ENCODE measurements at places on chromosomes 16 and 17.

DNA sequence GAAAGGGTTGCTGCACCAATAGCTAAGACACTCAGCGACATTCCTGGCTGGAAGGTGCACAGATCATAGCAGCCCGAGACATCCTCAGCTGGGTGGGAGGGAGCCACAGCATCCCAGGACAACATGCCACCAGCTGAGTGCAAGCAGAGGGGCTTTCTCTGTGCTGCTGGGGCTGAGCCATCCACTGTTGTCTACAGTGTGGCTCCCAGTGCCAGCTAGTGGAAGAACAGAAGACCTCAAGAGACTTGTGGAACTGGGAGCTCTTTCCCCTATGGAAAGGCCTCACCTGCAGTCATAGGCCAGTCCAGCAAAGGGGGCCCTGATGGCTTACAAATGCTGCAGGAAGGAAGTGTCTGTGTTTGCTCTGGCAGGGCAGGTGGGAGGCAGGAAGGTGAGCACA is 131.0 kb downstream of the C16orf78 start:
- DNase-seq, result peak; percentile 7

DNA sequence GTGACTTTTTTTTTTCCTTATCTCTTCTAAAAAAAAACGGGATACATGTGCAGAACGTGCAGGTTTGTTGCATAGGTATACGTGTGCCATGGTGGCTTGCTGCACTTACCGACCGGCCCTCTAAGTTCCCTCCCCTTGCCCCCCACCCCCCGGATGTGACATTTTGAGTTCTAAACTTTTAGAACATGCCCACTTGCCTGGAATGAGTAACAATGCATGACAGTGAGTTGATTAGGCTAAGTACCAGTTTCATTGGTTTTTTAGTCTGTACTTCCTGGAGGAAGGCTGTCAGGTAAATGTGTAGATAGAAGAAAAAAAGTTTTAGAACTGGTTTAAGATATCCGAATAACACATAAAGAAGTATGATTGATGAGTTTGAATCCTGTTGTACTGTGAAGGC is 4.0 kb downstream of the BPTF start:
- DNase-seq, result no peak

DNA sequence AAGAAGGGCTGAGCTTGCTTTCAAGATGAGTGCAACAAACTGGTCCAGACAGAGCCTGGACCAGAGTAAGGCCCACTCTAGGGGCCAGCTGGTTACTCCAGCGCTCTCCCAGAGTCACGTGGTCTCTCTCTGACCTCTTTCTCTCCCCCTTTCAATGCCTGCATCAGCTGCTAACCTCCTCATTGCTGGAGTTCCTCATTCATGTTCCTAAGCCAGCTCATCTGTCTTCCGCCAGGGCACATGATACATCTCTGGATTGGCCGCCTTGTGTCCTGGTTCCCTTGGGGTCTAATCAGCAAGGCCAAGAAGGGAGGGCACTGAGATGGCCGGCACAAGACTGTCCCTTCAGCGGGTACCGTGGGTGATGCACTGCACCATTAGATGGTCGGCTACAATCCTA is 26.9 kb upstream of the ZFP90 start:
- no peak for DNase-seq

GRCh38 chr16:2086812-2087747 is 39.3 kb downstream of the TSC2 start:
- no peak for DNase-seq

- DNase-seq, result no peak
Observed at GRCh38 chr16:85120006-85120340, 7.7 kb upstream of the CIBAR2 start.

GRCh38 chr17:40559954-40560591 is 5.2 kb downstream of the CCR7 start:
- DNase-seq, result peak; percentile 88

DNA sequence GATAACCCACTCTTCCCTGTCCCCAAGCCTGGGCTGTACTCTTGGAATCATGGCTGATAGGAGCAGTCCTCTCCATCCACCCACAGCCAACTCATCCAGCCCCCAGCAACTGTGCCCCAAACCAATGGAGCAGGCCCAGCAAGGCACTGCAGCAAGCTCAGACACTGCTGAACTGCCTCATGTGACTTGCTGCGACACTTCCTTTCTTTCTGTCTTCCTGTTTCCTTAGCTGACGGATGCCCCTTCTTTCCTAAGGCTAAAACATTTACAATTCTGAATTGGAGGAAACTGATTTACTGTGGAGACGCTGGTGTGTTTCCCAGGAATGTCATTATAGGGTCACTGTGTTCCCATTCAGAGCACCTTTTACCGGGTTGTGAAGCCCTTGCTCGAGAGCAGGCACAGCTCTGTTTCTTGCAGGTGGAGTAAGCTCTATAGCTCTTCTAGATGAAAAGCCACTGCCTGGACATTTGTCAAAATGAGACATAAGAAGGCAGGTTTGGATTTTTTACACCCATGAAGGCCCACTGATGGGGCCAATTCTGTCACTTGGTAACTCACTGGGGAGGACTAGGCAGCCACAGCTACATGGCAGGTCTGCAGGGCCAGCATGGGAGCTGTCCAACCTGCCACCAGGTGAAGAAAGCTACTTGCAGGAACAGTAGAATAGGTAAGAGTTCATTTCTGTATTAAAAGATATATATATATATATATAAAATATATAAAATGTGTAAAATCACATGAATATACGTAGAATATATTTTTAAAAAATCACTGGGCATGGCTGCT is 27.4 kb downstream of the TMEM11 start:
- DNase-seq, result no peak

DNA sequence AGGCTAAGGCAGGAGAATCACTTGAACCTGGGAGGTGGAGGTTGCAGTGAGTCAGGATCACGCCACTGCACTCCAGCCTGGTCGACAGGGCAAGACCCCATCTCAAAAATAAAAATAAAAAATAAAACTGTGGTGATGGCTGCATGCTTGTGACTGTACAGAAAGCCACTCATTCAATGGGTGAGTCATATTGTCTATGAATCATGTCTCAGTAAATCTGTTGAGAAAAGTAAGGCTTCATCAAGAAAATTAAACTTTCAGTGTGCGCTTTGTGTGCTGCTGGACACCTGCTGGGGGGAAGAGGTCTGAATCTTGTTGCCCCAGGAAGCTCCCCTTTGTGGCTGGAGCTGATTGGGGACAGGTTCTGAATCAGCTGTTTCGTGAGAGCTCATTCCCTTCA is 11.3 kb downstream of the NUBP1 start:
- no peak for DNase-seq

- DNase-seq, result no peak
Observed at GRCh38 chr17:64202683-64203344, 60.2 kb downstream of the TEX2 start.

GRCh38 chr17:58317421-58318064 is 11.1 kb downstream of the TSPOAP1 start:
- peak; percentile 56 for DNase-seq

GRCh38 chr16:75559564-75560372 is 3.7 kb upstream of the TMEM231 start:
- DNase-seq, result no peak

- peak; percentile 46 for DNase-seq
Observed at GRCh38 chr16:48535831-48536613, 74.0 kb downstream of the N4BP1 start.

DNA sequence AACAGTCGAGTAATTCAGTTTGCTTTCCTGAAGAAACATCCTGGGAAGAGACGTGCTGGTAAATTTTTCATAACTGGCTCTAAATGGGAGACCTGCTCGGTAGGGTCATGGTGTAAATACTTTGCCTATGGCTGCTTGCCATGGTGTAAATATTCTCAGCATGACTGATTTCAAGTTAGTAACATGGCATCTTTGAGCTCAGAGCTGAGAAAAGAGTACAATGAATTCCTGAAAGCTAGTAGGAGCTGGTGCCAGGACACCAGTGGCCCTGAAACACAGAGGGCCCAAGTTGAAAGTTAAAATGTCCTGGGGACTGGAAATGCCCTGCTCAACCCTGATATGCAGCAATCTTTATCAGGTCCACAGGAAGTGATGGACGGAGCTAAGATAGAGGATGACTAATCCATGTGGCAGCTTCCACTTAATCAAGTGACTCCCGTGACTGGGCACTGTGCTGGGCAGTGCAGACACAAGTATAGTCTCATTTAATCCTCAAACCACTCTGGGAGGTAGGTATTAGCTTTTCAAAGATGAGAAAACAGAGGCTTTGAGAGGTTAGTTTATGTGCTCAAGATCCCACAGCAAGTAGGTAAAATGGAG is 130.1 kb upstream of the ADAMTS18 start:
- no peak for DNase-seq

DNA sequence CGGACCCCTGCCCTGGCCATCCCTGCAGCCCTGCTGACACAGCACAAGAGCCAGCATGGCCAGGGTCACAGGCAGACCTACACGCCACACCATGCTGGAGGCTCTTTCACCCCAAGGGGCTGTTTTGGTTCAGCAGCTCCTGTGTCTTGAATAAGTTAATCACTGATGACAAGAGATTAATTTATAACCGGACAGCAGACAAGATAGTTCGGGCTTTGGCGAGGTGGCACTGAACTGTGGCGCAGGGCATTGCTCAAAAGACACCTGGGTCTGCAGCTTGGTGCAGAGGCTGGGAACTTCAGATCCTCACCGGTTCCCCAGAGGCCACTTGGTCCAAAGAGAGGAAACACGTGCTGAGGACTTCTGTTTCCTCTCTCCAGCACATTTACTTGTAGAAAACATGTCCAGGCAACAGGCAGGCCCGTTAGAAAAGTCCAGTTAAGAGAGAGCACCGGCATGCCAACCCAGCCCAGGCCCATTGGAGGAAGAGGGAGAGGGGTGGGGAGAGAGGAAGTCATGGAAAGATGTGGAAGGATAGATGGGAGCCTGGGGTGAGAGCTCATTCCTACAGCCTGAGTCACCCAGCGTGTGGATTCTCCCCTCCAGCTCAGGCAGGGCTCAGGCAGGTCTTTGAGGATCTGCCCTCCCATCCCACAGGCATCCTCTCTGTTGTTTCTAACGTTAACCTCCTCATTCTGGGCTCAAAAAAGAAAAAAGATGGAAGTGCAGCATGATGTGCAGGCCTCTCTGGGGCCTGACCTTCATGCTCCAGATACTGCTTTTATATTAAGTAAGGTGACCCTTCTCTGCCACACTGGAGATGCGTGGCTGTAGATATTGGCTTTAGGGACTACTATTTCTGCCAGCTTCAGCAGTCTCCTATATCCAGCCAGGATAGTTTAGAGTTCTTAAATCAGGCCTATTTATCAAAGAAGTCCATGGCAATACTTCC is 80.0 kb upstream of the HNF1B start:
- DNase-seq, result no peak

DNA sequence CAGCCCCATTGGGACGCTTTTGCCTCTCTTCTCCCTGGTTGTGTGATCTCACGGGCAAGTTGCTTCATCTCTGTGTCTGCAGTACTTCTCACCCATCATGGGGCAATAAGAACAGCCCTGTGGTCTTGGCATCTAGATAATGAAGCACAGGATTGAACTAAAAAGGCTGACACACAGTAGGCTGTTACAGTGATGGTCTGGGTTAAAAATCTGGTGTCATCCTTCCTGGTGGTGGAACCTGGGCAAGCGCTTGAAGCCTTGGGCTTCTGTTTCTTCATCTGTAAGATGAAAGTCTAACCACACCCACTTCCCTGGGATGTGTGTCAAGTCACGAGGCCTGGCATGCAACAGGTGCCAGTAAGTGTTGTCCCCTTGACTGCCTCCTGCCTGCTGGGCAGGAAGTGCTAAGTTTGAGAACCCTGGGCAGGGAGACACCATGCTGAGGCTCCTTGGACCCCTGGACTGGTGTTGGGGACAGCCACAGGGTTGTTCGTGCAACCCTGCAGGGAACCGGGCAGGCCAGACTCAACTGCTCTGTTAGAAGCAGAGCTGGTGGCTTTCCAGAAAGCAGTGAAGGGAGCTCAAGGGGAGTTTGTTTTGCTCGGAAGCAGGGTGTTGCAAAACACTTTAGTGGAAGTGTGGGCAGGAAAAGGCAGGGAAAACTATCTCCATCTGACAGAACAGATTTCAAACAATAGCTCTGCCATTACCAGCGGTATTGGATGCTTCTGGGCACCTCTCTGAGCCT is 5.9 kb upstream of the MAP2K3 start:
- peak; percentile 59 for DNase-seq

DNA sequence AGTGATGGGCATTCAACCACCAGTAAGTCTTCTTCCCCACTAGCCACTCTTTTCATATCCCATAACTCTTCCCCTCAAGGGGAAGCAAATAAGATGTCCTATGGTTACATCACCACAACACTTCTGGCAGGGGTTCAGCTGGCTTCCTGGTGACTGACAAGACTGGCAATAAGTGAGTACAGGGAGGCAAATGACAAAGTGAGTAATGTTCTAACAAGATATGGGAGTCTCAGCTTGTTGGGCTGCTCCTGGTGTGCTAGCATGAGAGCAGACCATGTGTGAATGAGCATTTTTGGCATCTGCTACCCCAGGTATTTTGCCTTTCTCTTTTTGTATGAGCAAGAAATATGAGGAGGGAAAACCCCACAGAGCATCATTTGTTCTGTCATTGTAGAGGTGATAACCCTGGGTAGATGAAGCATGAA is 9.9 kb downstream of the TMIGD1 start:
- no peak for DNase-seq

DNA sequence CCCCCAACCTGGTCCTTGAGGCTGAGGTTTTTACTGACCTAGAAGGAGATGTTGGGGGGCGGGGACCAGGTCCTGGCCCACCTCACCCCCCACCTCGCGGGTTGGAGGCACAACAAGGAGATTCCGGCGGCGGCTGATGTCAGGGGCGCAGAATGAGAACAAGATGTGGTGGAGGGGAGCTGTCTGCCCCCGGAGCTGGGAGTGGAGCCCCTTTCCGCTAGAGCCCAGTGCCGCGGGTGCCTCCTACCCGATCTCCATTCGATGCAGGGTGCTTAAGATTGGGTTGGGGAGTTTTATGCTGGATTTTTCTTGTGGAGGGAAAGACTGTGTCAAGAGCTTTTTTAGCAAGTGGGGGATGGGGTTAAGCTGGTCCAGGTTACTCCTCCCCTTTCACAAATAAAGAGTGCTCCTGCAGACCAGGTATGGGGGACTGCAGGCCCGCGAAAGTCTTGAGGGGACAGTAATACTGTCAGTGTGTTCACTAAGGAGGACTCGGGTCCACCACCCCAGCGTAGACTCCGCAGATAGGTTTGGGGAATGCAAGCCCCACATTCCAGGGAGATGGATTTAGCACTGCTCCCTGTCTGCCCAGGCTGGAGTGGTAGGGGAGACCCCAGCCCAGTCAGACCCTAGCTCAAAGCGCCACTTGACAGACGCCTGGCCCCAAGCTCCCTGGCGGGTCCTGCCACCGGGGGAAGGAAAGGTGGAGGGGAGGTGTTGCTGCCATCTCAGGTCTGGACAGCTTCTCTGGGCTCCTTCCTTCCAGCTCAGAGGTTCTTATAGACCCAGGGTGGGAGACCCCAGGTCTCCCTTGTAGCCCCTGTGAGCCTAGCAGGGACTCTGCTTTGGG is 2.0 kb downstream of the CACNA1G start:
- peak; percentile 49 for DNase-seq

DNA sequence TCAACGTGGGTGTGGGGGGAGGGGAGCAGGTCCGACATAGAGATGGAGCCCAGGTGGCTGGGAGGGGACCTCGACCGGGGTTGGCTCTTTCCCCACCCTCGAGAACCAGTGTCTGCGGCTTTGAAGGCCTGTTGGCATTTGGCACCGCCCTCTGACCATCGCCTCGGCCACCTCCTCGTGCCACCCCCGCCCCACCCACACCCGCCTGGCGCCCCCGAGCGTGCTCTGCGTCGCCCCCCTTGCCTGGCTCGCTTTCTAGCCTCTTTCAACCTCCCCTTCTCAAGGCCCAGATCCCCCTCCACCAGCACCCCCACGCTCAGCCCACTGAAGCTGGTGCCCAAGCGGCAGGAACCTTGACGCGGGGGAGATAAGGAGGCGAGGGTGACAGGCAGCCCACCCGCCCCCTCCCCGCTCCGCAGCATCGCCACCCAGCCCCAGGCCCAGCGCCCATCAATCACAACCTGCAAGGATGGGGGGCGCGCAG is 619 bp downstream of the CACNB1 start:
- DNase-seq, result peak; percentile 45

All from activated naive CD8-positive, alpha-beta T cell treated with anti-CD3 and anti-CD28 coated beads, Interleukin-2, amount 10 ng/mL, durations not matched to agents 7 days and 5 days (primary cell).